Fibroblast of lung (primary cell): ENCODE measurements at places on chromosomes 2 and 18.

- DNase-seq, result no peak
Measured at GRCh38 chr2:230256733-230257332, 31.3 kb downstream of the SP140 start.

DNA sequence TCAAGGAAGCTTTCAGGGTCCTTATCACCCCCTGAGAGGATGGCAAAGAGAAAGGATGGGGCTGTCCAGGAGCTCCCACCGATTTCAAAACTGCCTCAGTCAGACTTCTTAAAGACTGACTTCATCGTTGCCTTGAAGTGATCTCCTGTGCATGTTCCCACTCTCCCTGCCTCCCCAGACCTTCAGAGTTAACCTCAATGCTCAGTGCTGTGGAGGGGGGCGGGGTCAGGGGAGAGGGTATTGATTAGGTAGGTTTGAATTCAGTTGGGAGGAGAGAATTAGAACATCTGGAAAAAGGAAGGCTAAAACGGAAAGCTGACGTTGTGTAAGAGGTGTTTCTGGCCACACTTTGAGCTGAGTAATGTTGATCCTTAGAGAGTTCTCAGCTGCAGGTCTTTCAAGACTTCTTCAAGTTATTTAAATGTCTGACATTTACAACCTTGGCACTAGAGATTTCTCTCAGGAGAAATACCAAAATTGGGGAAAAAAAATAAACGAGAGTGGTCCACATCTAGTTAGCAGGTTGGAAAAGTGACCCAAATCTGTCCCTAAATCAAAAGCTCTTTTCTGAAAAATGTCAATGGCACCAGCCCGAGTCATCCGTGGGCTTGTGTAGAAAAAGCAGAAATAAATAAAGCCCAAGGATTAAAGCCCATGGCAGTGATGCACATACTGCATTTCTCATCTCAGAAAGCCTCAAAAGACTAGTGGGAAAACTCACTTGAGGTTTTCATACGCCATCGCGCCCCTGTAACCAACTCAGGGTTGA is 134.7 kb upstream of the EPAS1 start:
- no peak for DNase-seq

- DNase-seq, result peak; percentile 24
Measured at GRCh38 chr2:69830045-69830905, 815 bp downstream of the GMCL1 start.

DNA sequence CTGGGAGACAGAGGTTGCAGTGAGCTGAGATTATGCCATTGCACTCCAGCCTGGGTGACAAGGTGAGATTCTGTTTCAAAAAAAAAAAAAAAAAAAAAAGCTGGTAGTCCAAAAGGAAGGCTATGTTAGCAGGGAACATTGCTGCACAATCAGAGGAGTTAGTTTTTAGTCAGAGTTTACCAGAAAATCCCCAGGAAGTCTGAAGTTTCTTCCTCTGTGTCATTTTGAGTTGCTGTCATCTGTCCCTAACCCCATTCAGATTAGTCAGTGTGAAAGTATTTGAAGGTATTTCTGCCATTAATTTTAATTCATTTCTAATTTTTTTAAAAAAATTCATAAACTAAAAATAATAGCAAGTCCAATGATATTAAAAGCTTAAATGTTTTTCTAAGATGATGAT is 33.5 kb upstream of the CERS6 start:
- no peak for DNase-seq

DNA sequence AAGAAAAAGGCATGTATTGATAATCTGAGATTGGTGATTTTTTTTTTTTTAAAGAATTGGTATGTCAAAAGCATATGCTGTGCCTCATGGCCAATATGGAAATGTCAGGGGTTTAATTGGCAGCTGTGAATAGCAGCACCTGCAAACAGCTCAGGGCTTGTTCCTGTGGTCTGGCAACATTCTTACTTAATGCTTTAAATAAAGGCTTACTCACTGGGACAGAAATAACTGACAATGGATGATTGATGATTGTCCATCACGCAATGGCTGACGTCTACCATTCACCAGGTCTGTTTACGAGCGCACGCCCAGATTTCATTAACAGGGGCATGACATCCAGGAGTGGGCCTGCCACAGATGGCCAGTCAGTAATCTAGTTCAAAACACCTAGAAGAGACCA is 66.7 kb downstream of the ETAA1 start:
- peak; percentile 92 for DNase-seq

- DNase-seq, result no peak
Measured at GRCh38 chr2:143383016-143383415, 253.8 kb downstream of the ARHGAP15 start.
